ENCODE measurements at places on chromosomes 7 and 10. TPM values are rescaled to one million over a fixed set of nuclear protein-coding genes. Genes with fewer than 3 reads are reported as not detected.

Gene EPO
- total RNA-seq = not detected

Gene STEAP1B
- total RNA-seq = 0.03 TPM

Gene CRYGN
- total RNA-seq = not detected

Gene PWWP2B
- total RNA-seq = 16.8 TPM

Gene PKD2L1
- not detected for total RNA-seq

Gene CXCL12
- total RNA-seq = 0.13 TPM

Data from A549 treated with CpdA at 1 μM for 4 hours (cell line).